ENCODE measurements at places on chromosomes 4 and X.
A peak's percentile ranks its signal among the peaks of the same experiment; 100 is the strongest.

GRCh38 chr4:84632092-84632491 is 49.2 kb downstream of the CDS1 start:
- DNase-seq: no peak

GRCh38 chr4:25421816-25422525 is 44.9 kb downstream of the ANAPC4 start:
- DNase-seq: no peak

GRCh38 chr4:180190382-180190781 is 2052.8 kb upstream of the TENM3 start:
- no peak for DNase-seq

GRCh38 chr4:55143858-55144257 is 18.5 kb upstream of the KDR start:
- DNase-seq: no peak

- no peak for DNase-seq
Observed at GRCh38 chrX:150977411-150978162, 5.5 kb upstream of the HMGB3 start.

GRCh38 chrX:2889045-2889605 is 40.0 kb downstream of the ARSD start:
- DNase-seq: no peak

GRCh38 chr4:993111-994029 is at the start of gene SLC26A1:
TSS of gene SLC26A1 (minus strand) at chr4:993404. CDS start at chr4:991703, 1,701 bp downstream.
- DNase-seq: no peak

- DNase-seq: no peak
Observed at GRCh38 chr4:108029731-108030130, 40.0 kb downstream of the HADH start.

GRCh38 chrX:40176351-40177116 is 78.8 kb upstream of the BCOR start:
- peak; percentile 68 for DNase-seq

DNA sequence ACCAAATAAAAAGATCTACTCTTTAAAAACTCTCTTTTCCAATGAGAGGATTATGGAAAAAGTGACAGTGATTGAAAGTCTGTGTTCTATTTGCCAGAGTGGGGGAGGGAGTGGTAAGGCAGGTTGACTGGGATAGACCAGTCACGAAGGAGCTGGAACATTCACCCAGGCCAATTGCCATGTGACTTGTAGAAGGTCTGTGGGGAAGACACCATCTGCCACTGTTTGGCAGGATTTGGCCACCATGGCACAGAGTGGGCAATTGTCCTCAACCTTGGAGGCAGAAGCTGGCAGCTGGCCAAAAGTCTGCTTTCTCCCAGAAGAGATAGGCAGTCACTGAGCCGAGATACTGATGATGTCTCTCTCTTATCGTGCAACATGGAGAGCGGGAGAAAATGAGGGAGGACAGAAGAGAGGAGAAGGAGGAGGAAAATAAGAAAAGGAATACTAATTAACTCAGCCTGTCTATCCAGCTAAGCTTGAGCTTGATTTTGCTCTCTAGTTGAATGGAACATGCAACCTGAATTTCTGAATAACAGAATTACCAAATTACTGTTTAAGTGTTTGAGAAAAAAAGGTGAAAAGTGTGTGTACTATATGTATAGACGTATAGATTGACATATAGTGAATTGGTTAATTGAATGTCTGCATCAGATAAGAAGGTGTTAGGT is 267.1 kb downstream of the ARHGAP24 start:
- DNase-seq: no peak

DNA sequence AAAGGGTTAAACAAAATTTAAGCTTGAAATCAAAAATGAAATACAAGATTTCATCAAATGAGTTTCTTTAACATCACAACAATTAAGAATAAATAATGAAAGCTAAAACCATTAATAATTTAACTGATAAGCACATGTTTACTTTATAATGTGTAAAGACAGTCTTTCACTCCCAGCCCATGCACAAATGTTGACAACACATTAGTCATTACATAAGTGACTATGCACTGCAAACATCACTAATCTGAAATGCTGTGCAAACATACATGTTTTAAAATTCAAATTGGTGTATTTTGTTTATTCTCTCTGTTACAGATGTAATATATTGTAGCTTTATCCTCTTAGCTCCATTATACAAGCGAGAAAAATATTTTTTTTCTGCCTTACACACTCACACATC is 220.6 kb upstream of the CPXCR1 start:
- DNase-seq: no peak

- no peak for DNase-seq
Observed at GRCh38 chrX:122501652-122502051, 682.4 kb upstream of the GRIA3 start.

GRCh38 chr4:17301869-17302268 is 210.0 kb downstream of the QDPR start:
- DNase-seq: no peak

- no peak for DNase-seq
Observed at GRCh38 chr4:138200236-138200590, 41.9 kb downstream of the SLC7A11 start.

GRCh38 chr4:52869656-52870055 is 7.5 kb downstream of the RASL11B start:
- DNase-seq: no peak

DNA sequence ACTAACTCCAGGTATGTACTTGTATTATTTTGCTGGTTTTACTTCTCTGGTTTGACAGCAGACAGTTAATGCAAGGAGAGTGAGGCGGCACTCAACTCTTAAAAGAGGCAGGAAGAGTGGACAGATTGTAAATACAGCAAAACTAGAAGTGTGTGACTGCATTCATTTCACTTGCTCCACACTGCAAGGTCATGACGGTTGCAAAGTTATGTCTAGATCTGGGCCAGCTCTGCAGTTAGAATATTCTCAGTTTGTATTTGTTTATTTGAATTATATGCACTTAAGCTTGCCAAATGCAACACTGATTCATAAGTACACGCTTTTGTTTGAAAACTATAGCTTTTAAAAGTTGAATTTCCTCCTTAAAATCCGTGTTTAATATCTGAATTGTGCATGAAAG is 148.9 kb downstream of the STIM2 start:
- no peak for DNase-seq

- DNase-seq: no peak
Observed at GRCh38 chr4:159497936-159498335, 395.1 kb downstream of the RAPGEF2 start.

DNA sequence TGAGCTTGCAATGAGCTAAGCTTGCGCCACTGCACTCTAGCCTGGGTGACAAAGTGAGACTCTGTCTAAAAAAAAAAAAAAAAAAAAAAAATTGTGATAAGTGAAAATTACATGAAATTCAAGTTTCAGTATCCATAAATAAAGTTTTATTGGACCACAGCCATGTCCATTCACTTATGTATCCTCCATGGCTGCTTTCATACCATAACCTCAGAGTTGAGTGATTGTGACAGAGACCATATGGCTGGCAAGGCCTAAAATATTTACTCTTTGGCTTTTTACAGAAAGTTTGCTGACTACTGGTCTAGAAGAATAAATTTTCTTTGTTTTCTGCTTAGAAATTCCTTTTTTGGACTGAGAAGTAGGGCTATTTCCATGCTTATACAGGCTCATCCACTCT is 11.8 kb upstream of the SHISA3 start:
- DNase-seq: no peak

Measured in activated T-helper 2 cell treated with anti-CD3 and anti-CD28 coated beads, Interferon-gamma antibody, Interleukin-2, Interleukin-4, amounts not matched to agents 10 μg/mL and 5 μg/mL and 100 μg/mL, durations not matched to agents 14 hours and 24 hours and 36 hours (primary cell).